ENCODE measurements at places on chromosomes 13 and 19. TPM values are rescaled to one million over a fixed set of nuclear protein-coding genes. Genes with fewer than 3 reads are reported as not detected.

DNA sequence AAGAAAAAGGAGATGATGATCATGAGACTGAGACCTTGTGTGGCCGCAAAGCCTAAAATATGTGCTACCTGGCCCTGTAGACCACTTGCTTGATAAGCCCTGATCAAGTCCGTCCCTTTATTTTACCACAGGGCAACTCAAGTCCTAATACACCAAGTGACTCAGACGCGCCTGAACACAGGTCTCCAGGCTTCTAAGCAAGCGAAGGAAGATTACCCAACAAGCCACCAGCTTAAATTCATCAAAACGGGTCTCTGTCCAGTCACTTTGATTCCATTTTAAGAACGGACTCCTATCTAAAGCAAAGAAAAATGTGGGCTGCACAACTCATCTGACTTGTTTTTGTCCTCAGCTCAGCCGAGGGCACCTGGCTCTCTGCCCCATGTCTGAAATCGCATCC, 26.8 kb downstream of the SLC7A1 start:
- no peak for DNase-seq

DNA sequence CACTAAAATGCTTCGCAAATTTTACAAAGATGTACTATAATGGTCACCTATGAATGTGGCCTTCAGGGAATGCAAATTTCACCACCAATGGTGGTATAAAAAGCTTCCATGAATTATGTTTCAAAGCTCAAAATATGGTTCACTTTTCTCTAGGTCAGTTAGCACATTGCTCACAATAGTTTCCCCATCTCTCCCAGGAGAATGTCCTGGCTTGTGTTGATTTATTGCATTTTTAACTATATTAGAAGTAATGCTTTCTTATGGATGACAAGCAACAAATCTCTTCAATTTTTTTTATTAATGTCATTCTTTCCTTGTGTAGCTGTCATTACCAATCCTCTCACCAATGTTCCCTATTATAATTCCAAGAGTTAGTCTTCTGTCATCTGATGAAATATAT, 621.2 kb downstream of the TBC1D4 start:
- no peak for DNase-seq

- DNase-seq, result no peak
Measured at GRCh38 chr13:78029901-78030300, 111.3 kb upstream of the EDNRB start.

- DNase-seq, result no peak
Measured at GRCh38 chr19:8255426-8256125, 46.4 kb downstream of the CERS4 start.

- peak; percentile 89 for DNase-seq
Measured at GRCh38 chr19:49391581-49392399, 3.7 kb downstream of the KASH5 start.

Gene FGF21
- 3.0 TPM for total RNA-seq

Gene ZNF491
- total RNA-seq, result 0.56 TPM

Gene APC2
- total RNA-seq, result 11.3 TPM

DNA sequence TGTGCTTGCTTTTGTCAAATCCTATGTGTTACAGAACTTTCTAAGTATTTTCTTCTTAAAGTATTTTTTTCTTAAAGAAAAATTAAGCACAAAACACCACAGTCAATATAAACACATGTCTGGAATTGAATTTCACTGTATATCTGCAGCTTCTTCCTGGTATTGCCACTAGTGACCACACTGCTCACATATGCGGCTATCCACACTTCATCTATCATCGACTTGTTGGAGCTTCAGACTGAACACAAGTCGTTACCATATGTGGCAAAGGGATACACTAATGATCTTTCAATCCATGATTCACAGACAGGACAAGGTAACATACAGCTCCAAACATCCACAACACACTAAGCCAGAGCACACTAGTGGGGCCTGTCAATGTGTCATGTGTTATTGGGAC, 498.4 kb upstream of the ARGLU1 start:
- no peak for DNase-seq

Gene PCDH8
- total RNA-seq, result not detected

Gene KCNC3
- total RNA-seq, result 20.6 TPM

DNA sequence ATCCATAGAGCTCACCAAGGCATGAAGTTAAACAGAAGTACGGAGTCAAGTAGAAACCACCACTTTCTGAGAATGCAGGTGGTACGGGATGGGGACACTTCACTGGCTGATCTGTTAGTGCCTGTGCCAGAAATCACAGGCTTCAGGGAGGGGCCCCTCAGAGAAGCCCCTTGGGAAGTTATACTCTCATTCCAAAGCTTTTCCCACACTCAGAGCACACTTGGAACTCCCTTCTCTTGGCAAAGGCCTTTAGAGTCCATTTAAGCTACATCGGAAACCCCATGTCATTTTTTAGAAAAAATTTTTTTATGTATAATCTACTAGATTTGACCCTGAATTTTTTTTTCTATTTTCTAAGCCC, 80.7 kb upstream of the WASF3 start:
- DNase-seq, result no peak

Gene GJB6
- not detected for total RNA-seq

GRCh38 chr13:114229506-114229905, 5.2 kb upstream of the CDC16 start:
- DNase-seq, result no peak

DNA sequence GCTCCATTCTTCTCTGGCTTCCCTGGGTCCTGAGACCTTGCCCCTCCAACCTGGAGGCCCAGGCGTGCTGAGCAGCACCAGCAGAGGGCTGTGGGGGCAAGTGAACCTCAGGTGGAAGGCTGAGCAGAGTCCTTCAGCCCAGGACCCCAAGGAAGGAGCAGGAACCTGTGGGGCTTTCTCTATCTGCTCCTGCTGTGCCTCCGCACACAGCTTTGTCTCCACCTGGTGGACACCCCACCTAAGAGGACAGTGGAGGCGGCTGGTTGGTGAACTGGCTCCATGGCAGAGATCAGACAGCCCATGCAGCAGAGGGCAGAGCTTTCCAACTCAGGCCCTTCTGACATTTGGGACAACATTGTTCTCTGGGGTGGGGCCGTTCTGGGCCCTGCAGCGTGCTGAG, 19.7 kb downstream of the ZFR2 start:
- DNase-seq, result peak; percentile 46

DNA sequence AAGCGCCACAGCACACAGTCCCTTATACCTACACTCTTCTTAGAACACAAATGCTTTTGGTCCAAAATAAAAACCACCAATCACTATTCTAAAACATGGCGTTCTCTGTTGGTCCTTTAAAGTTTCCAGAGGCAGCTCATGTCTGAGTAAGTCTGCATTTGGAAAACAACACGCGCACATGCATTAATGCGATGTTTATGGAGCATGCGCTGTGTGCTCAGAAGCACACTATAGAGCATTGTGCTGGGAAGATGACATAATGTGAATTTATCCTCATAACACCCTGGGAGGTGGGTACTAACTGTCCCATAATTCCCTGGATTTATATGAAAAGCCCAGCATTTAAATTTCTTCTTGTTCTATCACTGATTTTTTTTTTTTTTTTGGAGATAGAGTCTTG, 10.7 kb downstream of the ZNF682 start:
- DNase-seq, result no peak

DNA sequence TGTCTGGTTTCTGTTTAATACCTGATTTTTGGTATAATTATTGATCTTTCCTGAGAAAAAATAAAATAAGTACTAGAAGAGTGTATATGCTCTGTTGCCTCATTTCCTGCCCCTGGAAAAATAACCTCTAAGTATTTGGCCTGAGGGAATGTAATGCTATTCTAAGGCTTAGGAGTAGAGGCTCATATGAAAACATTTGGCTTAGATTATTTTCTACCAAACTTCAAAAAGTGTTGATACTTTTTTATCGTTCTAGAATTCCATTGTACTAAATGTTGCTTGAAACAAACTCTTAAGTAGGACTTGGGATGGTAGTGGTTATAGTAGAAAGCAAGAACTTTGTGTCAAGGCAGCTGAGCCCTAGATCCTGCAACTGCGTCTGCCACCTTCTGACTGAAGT, 57.8 kb downstream of the COG3 start:
- DNase-seq, result no peak

DNA sequence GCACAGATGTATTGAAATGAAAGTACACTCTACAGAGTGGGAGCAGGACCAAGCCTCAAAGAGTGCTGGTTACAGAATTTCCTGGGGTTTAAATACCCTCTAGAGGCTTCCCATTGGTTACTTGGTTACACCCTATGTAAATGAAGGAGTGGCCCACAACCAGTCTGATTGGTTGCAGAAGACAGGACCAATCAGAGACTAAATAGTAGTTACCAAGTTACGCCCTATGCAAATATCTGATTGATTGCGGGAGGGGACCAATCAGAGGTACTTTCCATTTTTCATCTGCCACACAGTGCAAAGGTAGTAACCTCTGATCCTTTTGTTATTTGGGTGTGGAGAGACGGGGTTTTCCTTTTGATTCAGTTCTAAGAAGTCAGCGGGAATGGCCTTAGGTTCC, 5.5 kb upstream of the ZFP82 start:
- no peak for DNase-seq

Gene ZNF737
- total RNA-seq, result 2.9 TPM

GRCh38 chr13:50359041-50359367, 343.8 kb downstream of the KCNRG start:
- no peak for DNase-seq

Gene PSG6
- total RNA-seq, result not detected

Gene ZNF616
- total RNA-seq, result 7.1 TPM

DNA sequence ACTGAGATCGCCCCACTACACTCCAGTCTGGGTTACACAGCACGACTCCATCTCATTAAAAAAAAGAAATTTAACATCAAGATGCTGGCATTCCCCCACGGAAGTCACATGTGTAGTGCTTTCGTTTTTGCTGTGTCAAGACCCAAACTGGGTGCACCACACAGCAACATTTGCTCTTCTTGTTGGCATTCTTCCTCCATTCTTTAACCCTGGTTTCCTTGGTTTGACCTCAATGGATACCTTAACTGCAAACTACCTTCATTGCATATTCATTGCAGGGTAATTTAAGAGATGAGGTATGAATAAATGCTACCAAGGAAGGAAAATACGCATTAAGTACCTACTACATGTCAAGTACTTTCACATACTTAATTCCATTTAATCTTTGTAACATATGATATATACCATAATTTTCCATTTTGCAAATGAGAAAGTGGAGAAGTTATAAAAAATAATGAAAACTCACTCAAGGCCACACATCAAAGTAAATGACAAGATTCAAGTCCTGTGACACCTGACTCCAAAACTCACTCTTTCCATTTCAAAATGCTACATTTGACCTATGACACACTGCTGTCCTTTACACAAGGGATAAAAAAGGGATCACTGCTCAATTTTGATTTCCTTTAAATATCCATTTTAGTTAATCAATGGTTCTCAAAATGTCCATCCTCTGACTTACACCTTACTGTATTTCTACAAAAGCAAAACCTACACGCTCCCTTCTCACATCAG, 59.2 kb downstream of the STK24 start:
- no peak for DNase-seq

- DNase-seq, result no peak
Measured at GRCh38 chr13:43245374-43245964, 222.1 kb downstream of the DNAJC15 start.

DNA sequence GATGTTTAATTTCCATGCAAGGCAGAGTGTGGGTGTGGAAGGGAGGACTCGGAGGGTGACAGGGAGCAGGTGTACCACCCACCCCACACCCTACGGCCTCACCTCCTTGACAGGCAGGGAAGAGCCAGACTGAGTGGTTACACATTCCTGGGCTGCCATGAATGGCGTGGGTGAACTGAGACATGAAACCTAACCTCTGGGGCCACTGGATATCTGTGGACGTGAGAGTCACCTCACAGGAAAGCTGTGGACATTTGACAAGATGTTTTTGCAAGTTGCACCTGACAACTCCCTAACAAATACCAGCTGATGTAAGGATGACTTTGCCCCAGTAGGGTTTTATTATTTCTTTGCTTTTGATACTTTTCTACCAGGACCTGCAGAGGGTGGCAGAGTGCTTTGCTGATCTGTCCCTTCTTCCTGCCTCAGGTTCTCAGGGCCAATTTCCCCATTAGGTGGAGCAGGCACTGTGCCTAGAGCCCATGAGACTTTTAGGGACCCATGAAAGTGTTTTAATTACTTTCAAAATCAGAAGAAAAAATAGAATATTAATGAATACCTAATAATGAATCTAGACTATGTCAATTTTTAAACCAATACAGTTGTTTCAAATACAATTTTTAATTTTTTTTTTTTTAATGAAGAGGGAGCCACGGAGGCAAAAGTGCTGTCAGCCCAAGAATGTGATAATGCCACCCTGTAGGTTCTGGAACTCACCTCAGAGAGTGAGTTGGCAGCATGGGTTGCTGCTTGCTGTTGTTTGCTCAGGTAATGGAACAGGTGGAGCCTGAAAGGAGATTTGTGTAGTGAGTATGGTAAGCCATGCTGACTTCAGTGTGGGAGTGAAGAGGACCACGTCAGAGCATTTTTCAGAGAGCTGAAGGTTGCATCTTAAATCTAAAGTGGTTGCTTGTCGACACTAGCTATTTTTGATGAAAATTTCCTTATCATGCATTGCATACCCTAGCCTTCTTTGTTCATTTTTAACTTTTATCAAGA, 58.0 kb upstream of the CYSLTR2 start:
- peak; percentile 65 for DNase-seq

DNA sequence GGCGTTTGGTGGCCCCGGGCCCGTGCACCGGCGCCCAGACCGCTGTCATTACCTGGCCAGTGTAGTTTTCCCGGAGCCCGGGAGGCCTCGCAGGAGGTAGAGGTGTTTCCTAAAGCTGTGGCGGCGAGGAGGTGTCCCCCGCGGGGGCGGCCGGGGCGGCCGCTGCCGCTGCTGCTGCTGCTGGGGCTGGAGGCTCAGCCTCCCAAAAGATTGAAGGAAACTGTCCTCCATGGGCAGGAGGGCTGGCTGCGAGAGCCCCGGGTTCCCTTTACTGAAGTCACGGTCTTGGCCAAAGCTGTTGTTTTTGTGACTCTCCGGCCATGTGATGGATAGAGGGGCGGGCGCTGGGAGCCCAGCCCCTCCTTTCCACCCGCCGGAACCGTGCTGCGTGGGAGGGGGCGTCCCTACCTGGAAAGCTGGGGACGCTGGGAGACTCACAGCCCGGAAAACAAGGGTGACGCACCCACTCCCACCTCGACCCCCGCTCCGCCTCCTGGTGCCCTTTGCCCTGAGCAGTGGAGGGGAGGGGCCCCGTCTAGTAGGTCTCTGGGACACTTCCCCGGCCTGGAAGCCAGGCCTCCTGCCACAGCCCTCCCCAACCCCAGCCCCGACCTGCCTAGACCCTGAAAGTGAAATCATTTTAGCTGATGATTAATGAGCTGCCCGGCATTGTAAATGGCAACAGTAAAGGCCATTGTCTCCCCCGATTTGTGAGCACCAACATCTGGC, at the start of gene N4BP2L1:
N4BP2L1 (minus strand) TSS at position 279 of the 729 bp plus-strand sequence; CDS start at position 231, 48 bp downstream.
- DNase-seq, result peak; percentile 95

Measured in Caco-2 (cell line).